ENCODE measurements at places on chromosomes 7 and 10.

DNA sequence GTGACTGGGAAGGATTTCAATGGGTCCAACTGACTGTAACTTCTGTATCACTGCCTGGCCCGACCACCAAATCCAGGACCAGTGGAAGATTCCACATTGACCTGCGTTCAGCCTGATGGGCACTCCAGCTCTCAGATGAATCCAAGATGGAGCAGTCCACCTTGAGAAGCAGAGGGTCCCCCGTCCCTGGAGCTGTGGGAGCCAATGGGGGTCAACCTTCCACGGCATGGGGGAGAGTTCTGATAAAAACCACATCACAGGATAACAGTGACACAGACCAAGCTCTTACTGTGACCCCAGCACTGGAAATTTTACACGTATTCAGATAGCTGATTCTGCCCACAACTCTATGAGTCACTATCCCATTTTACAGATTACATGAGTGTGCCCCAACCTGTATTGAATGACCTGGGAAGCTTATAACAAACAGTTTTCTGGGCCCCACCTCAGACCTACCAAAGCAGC is 11.2 kb downstream of the ZCCHC24 start:
- no peak for DNase-seq

DNA sequence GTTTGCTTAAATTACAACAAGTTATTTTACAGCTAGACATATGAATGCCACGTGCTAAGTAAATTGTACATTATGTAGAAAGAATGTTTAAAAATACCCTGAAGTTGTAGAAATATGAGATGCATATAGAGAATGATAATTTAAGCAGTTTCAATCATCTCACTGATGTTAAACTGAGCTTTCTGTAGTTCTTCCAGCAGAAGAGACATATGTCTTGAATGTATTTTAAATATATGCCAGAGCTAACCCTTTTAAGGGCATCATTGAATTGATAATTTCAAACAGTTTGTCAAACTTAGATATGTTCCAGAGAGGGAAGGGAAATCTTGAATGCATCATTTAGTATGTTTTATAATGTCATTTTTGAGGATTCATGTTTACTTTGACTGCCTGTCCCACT is 255.2 kb downstream of the MDFIC start:
- no peak for DNase-seq

- DNase-seq, result no peak
Measured at GRCh38 chr7:131276748-131277147, 50.9 kb upstream of the MKLN1 start.

DNA sequence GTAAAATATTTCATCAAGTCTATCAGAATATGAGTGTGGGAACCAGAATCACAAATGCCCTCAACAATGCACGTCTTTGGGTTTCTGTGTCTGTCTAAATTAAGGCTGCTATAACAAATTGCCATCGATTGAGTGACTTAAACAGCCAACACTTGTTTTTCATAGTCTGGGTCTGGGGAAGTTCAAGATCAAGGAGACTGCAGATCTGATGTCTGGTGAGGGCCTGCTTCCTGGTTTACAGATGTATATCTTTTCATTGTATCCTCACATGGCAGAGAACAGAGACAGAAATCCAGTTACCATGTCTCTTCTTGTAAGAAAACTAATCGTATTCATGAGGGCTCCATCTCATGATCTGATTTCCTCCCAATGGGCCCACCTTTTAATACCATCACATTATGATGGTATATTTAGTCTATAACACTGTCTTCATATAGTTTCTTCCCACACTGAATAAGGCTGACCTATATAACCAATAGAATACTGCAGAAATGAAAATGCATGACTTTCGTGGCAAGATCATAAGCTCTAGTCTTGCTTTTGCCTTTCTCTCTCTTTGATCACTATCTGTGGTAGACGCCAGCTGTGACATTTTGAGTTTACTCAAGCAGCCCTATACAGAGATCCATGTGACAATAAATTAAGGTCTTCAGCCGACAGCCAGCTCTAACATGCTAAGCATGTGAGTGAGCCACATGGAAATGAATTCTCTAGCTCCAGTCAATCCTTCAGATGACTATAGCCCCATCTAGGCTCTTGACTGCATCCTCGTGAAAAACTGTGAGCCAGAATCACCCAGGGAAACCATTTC is 51.9 kb downstream of the THSD7A start:
- no peak for DNase-seq

GRCh38 chr10:105974803-105975456 is 1189.6 kb downstream of the SORCS1 start:
- DNase-seq, result no peak

DNA sequence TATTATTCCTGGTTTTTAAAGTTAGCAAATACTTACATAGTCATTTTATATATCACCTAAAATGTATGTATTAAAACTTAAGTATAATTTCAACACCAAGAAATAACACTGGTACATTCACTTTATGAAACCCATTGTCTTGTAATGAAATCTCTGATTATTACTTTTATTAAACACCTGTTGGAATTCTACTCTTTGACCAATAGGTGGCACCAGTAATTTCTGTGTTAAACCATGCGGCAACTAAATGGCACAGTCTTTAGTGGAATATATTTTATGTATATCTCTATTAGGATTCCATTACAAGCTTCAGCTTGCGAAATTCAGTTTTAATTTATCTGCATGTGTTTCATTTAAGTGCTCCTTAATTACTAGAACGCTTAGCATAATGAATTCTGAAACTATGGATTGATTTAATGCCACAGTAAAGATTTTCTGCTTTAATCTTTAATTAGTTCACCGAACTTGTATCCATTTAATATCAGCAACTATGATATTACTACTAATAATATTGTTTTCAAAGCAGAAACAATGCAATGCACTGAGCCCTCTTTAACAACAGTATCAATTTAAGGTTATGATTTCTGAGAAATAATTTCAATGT is 181.3 kb downstream of the MAGI2 start:
- DNase-seq, result no peak

GRCh38 chr10:47256751-47257336 is 43.2 kb upstream of the GDF10 start:
- no peak for DNase-seq

- DNase-seq, result no peak
Measured at GRCh38 chr7:152735443-152736004, 24.0 kb upstream of the ACTR3B start.

DNA sequence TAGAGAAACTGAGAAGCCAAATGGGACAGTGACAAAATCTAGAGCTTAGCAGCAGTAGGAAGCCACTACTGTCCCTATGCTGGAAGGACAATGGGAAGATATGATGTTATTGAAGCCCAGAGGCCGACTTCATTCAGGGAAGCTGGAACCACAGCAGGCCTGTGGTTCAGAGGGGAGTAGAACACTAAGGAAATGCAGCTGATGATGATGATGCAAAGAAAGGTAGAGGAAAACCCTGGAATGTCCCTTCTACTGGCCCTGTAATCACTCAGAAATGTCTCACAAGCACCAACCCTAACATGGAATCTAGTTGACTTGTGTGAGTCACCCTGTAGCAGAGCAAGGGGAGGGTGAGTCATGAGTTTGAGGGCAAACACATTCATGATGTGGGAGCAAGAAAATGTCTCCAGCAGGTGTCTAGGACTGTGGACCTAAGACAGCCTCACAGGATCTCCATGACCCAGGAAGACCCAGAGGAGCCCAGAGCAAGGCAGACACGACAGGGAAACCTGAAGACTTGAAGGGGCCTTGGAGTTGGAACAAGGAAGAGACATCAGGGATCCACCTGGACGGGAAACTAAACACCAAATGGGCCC is 37.0 kb upstream of the LRRC17 start:
- DNase-seq, result peak; percentile 3

DNA sequence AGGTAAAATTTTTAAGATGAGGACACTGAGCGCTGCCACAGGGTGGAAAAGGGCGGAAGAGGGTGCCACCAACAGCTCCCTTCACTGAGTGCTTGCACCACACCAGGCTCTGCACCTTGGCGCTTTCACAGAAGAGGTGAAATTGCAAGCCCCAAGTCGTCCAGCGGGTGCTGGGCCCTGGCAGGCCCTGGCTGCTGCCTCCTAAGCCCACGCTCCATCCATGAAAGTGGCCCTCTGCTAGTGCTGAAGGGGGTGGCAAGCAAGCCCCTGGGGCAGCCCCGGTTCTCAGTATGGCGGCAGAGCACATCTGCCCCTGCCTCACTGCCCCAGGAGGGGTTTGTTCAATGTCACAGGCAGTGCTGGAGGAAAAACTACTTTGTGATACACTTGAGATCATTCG is 95.1 kb downstream of the SLIT1 start:
- DNase-seq, result no peak

- DNase-seq, result no peak
Measured at GRCh38 chr10:9163699-9164098, 1109.2 kb downstream of the GATA3 start.

DNA sequence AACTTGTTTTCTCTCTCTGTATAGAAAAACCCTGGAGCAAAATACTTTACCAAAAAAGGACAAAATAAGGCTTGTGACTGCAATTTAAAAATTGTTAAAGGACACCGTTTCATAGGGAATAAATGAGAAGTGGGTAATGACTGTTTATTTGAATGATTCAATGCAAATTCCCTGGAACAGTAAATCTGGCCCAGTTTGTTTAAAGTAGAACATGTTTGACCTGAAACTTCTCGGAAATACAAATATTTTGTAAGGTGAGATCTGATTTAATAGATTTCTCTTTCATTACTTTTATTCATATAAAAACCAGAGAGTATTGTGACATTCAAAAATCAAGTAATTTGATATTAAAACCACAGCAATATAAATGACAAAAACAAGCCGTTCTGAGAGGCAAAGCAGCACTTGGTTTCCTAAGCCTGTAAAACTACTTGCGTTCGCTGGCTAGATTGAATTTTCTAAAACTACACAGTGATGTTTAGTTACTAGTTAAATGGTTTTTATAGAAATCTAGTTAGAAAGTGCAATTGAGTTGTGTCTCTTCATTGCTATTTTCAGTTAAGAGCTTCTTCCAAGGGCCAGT is 76.8 kb upstream of the PITRM1 start:
- no peak for DNase-seq

DNA sequence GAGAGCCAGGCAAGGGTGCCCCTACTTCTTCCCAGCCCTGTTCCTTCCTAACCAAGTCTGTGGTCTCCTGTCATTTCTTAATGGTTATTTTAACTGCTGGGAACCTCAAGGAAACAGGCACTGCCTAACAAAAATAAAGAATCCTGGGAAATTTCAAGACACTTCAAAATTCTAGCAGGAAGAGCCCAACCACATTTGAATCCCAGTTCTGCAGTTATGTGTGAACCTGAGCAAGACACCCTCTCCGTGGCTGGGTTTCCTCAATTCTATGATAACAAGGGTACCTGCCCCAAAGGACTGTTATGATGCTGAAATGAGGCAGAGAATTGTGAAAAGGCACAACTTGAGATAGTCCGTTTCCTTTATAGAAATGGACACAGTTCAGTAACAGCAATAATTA is 36.2 kb upstream of the DUSP5 start:
- no peak for DNase-seq

- DNase-seq, result no peak
Measured at GRCh38 chr10:24597426-24597825, 126.3 kb downstream of the ARHGAP21 start.

DNA sequence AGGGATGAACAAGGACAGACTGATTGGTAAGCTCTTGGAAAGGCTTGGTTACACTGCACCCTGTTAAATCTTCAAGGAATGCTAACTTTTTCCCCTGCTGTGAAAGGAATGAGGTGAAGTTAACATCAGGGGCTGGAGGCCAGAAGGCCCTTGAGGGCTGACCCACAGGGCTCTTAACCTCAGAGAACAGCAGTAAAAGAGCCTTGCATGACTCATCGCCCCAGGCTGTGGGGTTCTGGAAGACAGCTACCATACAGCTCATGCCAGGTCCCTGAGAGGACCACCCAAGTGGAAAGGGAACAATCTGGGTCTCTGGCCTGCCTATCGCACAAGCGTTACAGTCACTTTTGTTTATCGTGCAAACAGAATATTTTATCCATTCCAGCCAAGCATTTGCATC is 54.4 kb downstream of the CYP2C9 start:
- DNase-seq, result no peak

DNA sequence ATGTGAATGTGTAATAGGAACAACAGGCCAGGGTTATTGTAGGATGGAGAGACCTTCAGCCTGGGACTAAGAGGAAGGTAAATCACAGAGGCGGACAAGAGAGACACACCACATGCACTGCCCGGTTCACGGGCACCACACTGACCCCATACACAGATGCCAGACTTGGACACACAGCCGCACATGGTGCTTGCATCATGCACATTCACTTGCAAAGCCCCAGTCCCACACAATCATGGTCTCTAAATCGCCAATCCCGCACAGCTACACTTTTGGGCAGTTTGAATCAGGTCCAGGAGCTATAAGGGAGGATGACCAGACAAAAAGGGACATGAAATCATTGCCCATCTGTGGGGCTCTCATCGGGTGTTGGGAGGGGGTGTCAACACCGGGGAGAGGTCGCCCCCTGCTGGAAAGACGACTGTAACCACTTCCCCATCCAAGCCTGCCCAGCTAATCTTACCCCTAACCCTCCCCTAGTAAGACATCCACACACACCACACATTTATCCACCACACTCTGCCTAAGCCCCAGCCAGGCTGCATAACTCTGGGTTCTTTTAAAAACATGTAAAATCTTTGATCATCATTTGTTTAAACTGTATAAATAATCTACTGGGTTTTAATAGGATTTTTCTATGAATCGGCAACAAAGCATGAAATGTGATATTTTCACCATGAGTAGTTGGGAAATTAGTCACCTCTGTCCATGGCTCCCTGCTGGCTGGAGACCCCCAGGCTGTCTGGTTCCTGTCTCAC is 40.5 kb upstream of the SLF2 start:
- no peak for DNase-seq

GRCh38 chr7:142185801-142186200 is 72.1 kb downstream of the PRSS58 start:
- DNase-seq, result no peak

- no peak for DNase-seq
Measured at GRCh38 chr10:71090330-71090729, 122.0 kb upstream of the UNC5B start.

DNA sequence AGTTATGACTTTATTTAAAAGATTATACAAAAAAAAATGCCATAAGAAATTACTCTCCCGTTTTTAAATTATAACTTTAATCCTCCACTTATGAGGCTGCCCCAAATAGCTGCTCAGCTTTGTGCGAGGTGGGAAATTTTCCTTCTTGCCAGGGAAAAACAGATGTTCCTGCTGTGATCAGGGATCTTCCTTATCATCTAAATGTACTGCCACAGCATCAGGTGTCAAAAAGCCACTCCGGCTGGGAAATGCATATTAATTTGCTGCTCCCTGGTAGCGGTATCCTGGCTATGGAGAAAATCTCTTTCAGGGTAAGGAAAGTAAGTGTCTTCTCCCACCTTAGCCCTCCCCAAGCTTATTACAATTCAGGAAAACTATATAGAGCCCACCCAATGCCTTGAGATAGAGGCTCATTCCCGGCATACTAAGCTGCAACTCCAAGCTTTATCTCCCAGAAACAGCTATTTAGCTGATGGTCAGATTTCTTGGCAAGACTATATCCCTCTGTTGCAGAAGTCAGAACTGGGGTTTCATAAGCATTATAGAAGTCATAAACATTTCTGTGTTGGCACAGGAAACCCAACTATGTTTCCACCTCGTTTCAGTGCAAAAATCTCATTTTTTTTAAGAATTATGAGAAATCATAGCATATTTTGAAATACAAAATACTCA is 360.4 kb downstream of the PARD3 start:
- DNase-seq, result no peak
